ENCODE measurements at places on chromosomes 2 and 18.

DNA sequence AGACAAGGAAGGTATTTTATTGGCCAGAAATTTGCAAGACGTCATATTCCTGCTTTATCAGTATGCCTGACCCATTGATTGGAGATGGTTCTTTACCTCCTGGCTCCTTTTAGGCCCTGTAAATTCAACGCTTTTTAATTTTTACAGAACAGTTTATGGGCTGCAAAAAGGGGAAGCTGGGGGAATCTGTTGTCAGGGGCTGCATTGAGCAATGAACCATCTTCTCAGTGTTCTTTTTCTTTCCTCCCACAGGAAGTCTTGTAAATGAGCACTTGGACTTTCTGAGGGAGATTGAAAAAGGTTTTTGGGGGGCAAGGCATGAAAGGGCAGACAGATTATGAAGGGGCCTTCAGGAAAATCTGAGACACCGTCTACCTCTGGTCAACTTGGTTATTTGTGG is 503.6 kb upstream of the TNP1 start:
- DNase-seq = no peak

- no peak for DNase-seq
These were observed 37.7 kb upstream of the RNF103 start for GRCh38 chr2:86661333-86661732.

- no peak for DNase-seq
These were observed 990 bp upstream of the GDF7 start for GRCh38 chr2:20666005-20666303.

- DNase-seq = no peak
These were observed 20.3 kb downstream of the MYO1B start for GRCh38 chr2:191265311-191266170.

DNA sequence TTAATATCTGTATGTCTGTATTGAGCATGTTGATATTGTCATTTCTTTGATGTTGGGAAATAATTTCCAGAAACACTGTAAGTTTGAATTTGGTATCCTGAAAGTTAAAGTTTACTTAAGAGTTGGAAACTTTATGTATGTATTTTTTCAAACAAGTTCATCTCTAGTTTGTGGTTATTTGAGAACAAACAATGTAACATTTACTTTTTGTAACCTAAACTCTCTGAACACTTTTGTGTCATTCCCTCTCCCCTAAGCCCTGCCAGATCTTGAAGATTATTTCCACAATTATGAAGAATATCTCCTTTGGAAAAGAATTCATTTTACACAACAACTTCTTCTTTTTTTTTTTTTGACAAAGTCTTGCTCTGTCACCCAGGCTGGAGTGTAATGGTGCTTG is 24.9 kb downstream of the TDRD15 start:
- no peak for DNase-seq

DNA sequence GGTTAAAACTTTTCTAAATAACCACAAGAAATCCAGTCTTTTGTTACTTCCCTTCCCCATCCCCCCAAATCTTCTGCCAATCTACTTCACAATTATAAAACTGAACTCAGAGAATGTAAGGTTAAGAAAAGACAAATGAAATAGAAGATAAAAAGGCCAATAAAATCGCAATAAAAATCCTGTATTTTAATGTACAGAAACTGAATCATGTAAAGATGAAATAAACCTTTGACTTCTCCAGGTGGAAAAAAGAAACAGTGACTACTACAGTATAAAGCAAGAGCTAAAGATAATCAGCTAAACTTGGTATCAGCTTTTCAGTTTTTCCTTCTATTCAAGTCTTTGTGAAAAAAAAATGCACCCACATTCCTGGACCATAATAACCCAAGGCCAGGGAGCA is 1.7 kb downstream of the SYT4 start:
- no peak for DNase-seq

GRCh38 chr2:213288913-213289700 is 4.8 kb downstream of the SPAG16 start:
- no peak for DNase-seq

GRCh38 chr2:40227210-40227609 is 224.7 kb downstream of the SLC8A1 start:
- no peak for DNase-seq

GRCh38 chr18:34809451-34810072 is 99.5 kb downstream of the DTNA start:
- DNase-seq = no peak

DNA sequence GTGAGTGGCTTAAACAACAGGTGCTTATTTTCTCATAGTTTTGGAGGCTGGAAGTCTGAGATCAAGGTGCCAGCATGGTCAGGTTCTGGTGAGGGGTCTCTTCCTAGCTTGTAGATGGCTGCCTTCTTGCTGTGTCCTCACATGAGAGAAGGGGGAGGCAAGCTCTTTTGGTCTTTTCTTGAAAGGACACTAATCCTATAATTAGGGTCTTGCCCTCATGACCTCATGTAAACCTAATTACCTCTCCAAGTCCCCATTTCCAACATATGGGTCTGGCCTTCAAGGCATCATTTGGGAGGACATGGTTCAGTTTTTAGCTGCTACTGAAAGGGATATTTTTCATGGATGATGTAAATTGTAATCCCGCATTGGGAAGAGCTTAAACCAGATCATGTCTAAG is 18.0 kb downstream of the RBM44 start:
- DNase-seq = no peak

GRCh38 chr18:76491473-76491775 is 3.6 kb downstream of the ZNF516 start:
- peak; percentile 52 for DNase-seq

- DNase-seq = no peak
These were observed 26.4 kb downstream of the TMEM131 start for GRCh38 chr2:97969081-97970067.

- DNase-seq = peak; percentile 47
These were observed 3.8 kb downstream of the LBH start for GRCh38 chr2:30235008-30235655.

DNA sequence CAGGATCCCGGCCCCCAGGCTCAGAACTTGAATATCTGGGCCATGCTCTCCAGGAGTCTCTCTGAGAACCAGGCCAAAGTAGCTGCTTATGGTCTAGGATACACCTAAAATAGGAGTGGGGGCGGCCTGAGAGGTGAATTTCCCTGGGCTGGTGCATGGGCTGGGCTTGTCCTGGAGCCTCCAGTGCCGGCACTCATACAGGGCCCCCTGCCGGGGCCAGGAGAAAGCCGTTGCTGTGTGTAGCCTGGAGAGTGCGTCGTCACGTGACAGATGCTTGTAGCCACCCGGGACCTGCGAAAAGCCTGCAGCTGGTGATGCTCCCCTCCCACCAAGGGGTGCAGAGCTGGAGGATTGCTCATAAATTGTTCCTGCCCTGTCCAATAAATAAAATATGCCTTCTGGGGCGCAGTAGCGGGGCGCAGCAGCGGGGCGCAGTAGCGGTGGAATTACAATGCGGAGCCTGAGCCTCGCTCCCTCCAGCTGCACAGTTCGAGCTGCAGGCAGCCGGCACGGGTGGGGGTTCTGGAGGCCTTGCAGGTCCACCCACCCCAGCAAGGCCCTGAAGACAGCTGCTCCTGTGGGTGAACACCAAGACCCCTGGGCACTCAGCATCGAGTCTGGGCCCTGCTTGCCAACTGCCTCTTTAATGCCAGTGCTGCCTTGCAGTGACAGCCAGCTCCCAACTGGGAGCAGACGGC is 289.9 kb downstream of the NDUFA10 start:
- no peak for DNase-seq

GRCh38 chr18:29855637-29856036 is 1186.9 kb downstream of the DSC3 start:
- no peak for DNase-seq

DNA sequence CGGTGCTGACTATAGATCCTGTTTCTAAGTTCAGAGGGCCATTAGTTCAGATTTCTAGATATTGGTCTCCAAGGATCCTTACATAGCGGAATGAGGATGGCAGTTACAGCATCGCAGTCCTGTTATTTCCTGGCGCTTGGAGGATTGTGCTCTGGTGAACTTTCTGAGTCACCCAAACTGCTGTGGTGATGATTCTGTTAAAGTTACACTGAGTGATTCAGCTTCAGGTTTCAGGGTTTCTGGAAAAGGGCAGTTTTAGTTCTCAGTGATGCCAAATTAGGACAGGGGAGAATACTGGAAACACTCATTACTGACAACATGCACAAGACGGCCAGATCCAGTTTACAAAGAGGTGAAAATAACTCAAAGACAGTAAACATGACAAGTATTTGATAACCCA is 52.1 kb upstream of the ANKRD62 start:
- no peak for DNase-seq

- no peak for DNase-seq
These were observed 11.0 kb upstream of the OSR1 start for GRCh38 chr2:19369341-19369955.
